Left kidney (tissue), 8 donors: ENCODE measurements at places on chromosomes 13 and 19. TPM values are rescaled to one million over a fixed set of nuclear protein-coding genes. Genes with fewer than 3 reads are reported as not detected.

The SULT2A1 gene
- polyA plus RNA-seq: 0.18 TPM

The PLIN4 gene
- polyA plus RNA-seq: 1.3 TPM

The PROSER3 gene
- 26.5 TPM for polyA plus RNA-seq

The PEAK3 gene
- not detected for polyA plus RNA-seq

The WDR88 gene
- 2.0 TPM for polyA plus RNA-seq

The A1BG gene
- 0.57 TPM for polyA plus RNA-seq

The C19orf67 gene
- 0.12 TPM for polyA plus RNA-seq

The ZNF44 gene
- 58.6 TPM for polyA plus RNA-seq

GRCh38 chr13:51997641-51998330 lies 13.5 kb downstream of the ATP7B start:
- DNase-seq: no peak

DNA sequence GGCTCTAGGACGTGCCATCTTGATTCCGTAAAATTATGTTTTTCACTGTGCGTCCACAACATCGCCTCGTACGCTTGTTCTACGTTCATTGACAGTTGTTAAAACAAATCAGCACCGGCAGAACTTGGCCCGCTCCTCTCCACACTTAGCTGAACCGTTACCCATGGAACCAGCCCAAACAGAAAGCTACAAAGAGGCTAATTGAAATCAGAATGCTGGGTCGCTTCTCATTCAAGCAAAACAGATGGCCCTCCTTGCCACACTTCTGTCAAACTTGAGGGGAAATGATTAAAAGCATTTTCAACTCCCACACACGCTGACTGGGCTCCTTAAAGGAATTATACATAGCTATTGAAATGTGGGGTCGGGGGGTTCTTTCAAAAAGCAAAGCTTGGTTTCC lies 71.6 kb downstream of the TM9SF2 start:
- DNase-seq: no peak

DNA sequence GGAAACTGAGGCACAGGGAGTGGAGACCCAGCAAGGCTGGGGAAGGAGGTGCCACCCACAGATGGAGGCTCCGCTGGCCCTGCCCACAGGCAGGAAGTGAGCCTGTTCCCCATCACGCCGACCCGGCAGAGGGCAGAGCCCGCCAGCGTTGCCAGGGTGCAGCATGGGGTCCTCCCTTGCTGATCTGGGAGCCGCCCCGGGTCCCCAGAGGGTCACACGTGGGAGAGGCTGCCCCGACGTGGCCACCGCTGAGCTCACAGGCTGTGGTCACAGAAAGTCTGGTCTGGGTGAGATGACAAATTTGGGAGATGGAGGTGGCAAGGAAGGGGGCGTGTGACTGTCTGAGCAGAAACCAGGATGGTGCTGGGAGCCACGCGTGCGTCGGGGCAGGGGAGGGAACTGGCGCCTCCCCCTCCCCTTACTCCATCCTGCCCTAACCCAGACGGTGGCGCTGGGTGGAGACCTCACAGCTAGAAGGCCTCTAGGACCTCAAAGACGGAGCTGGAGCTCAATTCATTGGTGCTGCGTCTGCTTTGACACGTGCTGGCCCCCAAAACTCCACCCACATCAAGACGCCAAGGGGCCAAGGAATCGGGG lies 7.7 kb downstream of the MEX3D start:
- no peak for DNase-seq

GRCh38 chr19:6038634-6039405 lies 60.9 kb upstream of the RANBP3 start:
- no peak for DNase-seq

DNA sequence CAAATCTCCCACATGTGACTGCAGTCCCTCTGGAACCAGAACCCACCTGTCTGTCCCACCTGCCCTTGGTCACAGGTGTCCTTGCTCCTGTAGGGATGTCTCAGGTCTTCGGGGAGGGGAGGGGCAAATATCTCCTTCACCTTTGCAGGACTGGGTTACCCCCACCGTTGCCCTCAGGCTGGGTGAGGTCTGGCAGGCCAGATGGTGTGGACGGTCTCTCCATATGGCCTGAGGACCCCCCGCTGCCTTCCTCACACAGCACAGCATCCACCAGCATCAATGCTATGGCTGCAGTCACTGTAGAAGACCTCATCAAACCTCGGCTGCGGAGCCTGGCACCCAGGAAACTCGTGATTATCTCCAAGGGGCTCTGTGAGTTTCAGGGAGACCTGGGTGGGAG lies 10.0 kb downstream of the SLC5A5 start:
- no peak for DNase-seq

GRCh38 chr13:23778879-23779278 lies 110.3 kb downstream of the MIPEP start:
- no peak for DNase-seq

- no peak for DNase-seq
These were observed 276.3 kb upstream of the SOX1 start for GRCh38 chr13:111790621-111791020.

DNA sequence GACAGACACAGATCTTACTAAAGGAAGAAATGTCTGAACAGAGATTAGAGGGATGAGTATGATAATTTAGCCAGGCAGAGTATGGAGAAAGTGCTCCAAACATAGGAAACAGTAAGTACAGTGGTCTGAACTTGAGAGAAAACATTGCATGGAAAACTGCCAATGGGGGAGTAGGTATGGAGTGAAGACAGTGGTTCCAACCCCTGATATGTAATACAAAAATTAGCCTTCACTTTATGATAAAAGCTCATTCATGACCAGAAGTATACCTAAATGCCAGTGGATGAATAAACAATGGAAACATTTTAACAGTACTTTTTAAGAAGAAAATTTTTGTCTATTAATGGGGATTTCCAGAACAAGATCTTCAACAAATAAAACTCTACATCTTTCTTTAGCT lies 334.0 kb downstream of the DIAPH3 start:
- DNase-seq: no peak
